NCI-H2107 (cell line): ENCODE measurements at places on chromosomes 4 and X.

GRCh38 chr4:15352524-15352923 is 75.3 kb upstream of the C1QTNF7 start:
- no peak for DNase-seq

GRCh38 chr4:23923840-23924239 is 34.0 kb upstream of the PPARGC1A start:
- DNase-seq, result no peak

- no peak for DNase-seq
Observed at GRCh38 chrX:55640854-55641253, 17.7 kb downstream of the FOXR2 start.

DNA sequence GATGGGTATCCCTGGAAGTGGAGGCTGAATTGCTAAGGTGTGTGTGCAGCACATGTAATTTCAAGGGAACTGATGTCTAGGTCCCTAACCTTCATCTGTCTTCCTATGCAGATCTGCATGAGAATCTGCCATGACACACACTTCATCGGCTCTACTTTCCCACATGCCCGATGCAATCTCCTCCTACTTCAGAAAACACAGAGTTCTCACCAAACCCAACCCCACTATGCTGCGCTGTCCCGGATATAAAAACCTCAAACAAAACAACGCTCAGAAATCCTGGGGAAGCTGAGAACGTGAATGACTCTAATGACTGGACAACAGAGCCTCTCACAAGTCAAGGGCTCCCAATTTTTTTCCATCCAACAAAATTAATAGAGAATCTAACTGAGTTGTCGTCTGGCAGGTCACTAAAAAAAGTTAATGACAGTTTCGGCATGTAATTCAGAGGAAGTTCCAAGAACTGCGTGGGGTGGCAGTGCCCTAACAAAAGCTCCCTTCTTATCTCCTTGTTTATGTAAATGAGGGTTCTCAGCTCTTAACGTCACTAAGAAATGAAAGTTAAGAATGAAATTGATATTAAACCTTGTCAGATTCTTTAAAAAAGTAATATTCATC is 39.0 kb downstream of the STX18 start:
- no peak for DNase-seq

- DNase-seq, result no peak
Observed at GRCh38 chr4:180525523-180526077, 1717.6 kb upstream of the TENM3 start.

DNA sequence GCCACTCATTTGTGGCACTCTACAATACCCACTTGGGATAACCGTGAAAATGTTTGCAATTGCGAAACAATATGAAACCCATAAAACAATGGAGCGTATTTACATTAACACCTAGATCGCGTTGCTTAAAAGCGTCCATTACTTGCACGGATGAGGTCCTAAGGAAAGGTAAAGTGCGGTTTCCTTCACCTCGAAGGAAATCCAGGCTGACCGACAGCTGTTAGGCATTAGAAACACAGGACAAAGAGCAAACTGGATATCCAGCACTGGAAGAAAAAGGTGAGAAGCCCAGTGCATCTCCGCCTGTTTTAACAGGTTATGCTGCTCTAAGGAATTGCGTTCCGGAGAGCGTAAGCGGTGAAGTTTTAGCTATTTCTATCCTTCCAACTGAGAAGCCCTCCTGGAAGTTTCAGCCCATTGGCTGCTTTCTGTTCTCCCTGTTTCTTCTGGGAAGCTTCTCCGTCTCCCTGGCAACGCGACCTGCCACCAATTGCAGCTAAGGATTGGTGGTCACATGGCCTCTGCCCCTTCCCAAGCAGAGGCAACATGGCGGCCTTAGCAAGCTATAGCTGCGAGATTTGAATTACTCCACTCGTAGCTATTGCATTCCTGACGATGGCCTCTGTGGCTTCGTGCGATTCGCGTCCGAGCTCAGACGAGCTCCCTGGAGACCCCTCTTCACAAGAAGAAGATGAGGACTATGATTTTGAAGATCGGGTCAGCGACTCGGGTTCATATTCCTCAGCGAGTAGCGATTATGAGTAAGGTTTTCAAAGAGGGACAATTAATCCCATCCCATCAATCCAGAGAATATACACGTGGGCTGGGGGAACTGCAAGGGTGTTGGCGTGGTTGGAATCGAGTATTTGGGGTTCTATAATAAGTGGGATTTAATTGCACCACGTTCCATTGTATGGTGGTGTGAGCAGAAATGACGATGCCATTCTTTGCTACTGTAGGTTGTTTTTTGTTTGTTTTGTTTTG is at the start of gene INTU:
Gene INTU (plus strand): TSS at position 538 of the 984 bp plus-strand sequence. CDS start 78 bp downstream, at position 616.
- peak; percentile 29 for DNase-seq

- DNase-seq, result no peak
Observed at GRCh38 chrX:74420196-74421035, 877 bp upstream of the SLC16A2 start.

DNA sequence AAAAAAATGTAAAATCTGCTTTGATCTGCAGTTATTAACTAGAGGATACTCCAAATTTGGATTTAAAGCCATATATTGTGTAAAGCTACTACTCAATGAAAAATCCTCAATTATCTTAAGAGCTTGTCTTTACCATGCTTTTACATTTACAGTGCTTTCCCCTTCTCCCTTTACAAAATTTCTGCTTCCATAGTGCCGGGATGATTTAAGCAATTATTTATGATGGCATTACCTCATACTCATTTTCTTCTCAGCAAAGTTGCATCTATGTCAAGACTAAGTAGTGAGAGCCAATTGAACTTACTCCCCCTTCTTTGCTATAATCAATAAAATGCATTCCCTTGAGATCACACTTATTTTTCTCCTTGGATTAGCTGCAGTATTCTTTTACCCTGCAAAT is 505.4 kb upstream of the AGA start:
- no peak for DNase-seq

DNA sequence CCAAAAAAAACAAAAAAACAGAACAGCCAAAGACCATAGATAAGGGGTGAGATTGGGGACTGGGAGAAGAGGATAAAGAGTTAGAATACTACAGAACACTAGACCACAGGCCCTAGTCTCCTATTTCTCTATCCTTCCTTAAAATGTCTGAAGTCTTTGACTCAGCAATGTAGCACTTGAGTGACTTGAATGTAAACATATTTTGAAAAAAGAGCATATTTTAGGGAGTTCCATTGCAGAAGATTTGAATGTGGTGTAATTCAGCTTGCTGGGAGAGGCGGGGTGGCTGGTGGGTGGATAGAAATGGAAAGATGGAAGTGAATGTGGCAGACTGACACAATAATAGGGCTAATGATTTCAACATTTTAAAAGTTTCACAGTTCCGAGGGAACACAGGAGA is 144.9 kb downstream of the CHIC2 start:
- DNase-seq, result no peak

GRCh38 chr4:145602129-145602760 is 16.9 kb upstream of the MMAA start:
- no peak for DNase-seq

GRCh38 chr4:34039766-34040165 is 2204.5 kb downstream of the ARAP2 start:
- DNase-seq, result no peak

DNA sequence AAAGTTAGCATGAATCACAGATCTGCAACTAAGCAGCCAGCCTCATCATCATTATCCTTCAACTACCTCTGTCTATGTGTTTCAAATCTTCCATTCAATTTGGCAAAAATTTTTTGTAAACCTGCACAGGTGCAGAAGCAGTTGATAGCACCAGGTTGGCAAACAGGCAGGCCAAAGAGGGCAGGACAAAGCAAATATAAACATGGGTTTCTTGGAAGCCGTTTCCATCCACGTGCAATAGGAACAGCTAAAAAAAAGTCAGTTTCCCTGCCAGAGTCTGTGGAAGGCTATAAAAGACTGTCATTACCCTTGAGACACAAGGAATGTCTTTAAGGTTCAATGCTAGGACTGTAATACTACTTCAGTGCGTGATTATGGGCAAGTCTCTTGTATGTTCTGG is 253.2 kb downstream of the PDHA2 start:
- DNase-seq, result no peak

DNA sequence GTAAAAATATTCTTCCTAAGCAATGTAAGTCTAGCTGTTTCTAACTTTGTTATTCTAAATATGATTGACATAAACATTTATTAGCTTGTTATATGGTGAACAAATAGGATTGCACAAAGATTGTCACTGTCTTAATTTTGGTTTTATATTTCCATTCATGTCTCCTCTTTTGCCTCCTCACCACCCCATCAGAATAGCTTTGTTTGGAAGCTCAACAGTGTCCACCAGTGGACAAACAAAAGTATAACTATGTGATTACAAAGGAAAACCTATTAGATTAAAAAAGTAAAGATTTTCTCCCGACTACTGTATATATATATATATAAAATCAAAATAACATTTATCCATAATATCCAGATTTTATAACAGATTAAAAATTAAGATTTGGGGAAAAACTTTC is 468.2 kb downstream of the ZIC3 start:
- DNase-seq, result no peak

DNA sequence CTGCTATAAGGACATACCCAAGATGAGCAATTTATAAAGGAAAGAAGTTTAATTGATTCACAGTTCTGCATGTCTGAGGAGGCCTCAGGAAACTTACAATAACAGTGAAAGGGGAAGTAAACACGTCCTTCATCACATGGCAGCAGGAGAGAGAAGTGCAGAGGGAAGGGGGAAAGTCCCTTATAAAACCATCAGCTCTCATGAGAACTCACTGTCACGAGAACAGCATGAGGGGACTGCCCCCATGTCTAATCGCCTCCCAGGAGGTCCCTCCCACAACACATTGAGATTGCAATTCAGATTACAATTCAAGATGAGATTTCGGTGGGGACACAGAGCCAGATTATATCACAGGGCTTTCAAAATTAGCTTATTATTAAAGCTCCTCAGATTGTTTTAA is 209.5 kb upstream of the PPP3CA start:
- DNase-seq, result no peak

DNA sequence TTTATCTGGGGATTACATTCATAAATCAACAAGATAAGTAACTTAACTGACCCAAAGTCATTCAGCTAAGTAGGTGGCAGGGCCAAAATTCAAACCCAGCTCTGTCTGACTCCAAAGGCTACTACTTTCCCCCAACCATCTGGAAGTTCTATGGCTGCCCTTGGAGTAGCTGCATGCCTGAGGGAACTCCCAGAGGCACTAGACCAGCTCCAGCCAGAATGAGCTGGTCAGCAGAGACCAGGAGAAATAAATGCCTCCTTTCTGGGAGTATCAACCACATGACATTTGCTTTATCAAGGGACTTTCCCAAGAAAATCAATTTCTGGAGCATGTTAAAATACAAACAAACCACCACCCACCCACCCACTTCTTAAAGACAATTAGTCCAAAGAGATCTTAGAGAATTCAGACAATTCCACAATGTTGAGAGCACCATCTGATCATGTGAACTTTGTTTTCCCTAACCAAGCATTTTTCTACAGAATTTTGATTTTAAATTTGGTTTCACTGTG is 180.5 kb downstream of the EFHC2 start:
- DNase-seq, result no peak

- no peak for DNase-seq
Observed at GRCh38 chrX:12817528-12817927, 26.3 kb downstream of the PRPS2 start.

DNA sequence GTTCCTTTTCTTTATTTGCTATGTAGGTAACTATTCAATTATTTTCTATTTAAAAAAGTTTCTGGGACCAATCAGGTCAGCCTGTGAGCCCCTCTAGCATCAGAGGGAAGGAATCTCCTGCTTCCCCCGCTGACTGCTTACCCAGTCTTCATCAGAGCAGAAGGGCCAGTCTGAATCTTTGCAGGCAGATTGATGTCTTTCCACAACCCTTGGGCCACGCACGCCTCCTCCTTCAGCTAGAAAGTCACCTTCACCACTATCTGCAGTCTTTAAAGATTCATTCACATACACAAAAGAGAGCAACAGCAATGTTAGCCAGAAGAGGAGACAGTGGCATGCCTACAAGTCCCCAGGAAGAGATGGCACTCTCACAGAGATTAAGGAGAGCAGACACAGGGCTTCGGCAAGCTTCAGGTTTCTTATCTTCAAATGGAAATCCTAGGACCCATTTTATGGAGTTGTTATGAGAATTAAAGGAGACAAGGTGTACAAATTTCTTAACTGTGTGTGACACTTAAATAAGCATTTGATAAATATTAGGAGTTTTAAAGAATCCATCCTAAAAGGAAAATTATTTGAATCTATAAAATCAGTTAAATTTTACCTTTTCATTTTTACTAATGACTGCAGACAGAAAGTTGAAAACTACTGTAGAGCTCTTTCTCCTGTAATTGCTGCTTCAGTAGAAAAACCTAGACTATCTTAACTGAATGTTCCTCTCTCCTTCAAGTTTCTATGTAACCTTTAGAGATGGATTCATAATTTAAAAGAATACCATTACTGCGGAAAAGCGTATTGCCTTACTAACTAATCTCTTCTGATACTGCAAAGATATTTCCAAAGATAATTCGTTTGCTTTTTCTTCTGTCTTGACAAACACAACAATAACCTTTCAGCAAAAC is 995 bp downstream of the FGA start:
- no peak for DNase-seq

- DNase-seq, result no peak
Observed at GRCh38 chr4:103046416-103047290, 27.1 kb upstream of the SLC9B1 start.

- no peak for DNase-seq
Observed at GRCh38 chrX:31070057-31070468, 1.8 kb downstream of the FTHL17 start.

- DNase-seq, result no peak
Observed at GRCh38 chr4:52889354-52889753, 27.2 kb downstream of the RASL11B start.
